ENCODE measurements at places on chromosomes 1 and 21.
A peak's percentile ranks its signal among the peaks of the same experiment; 100 is the strongest.

GRCh38 chr1:43932786-43933385 is 715 bp upstream of the ARTN start:
- DNase-seq = no peak

- DNase-seq = no peak
Observed at GRCh38 chr1:12422488-12422887, 192.7 kb downstream of the VPS13D start.

- no peak for DNase-seq
Observed at GRCh38 chr1:165161130-165161529, 195.4 kb downstream of the LMX1A start.

- peak; percentile 59 for DNase-seq
Observed at GRCh38 chr1:54671985-54672608, 30.5 kb downstream of the MROH7 start.

- DNase-seq = no peak
Observed at GRCh38 chr1:157600236-157600635, 2.4 kb upstream of the FCRL4 start.

All from stimulated activated CD4-positive, alpha-beta T cell treated with anti-CD3 and anti-CD28 coated beads, Interleukin-4, amount 100 ng/mL, for 48 hours (primary cell).